A549 treated with RU486 at 1 μM for 4 hours (cell line): ENCODE measurements at places on chromosomes 5 and 9. TPM values are rescaled to one million over a fixed set of nuclear protein-coding genes. Genes with fewer than 3 reads are reported as not detected.

The GARIN3 gene
- total RNA-seq, result not detected in 5 replicates

The SLCO6A1 gene
- total RNA-seq, result not detected in 5 replicates

The POLR1E gene
- 39.8 to 46.5 TPM (median 40.9 TPM) in 5 replicates for total RNA-seq

The TAF11L10 gene
- not detected in 5 replicates for total RNA-seq

The PCDHGA5 gene
- total RNA-seq, result 0.07 to 0.30 TPM (median 0.13 TPM) in 5 replicates

The GM2A gene
- total RNA-seq, result 16.3 to 18.9 TPM (median 17.0 TPM) in 5 replicates

The SLC34A3 gene
- total RNA-seq, result 0.07 to 0.08 TPM (median 0.07 TPM) in 3 of 5 replicates, not detected in the others
